Activated CD4-positive, CD25-positive, alpha-beta regulatory T cell (primary cell): ENCODE measurements at places on chromosomes 11 and 22.

GRCh38 chr11:111601979-111602864 is at the start of gene SIK2:
TSS of gene SIK2 (plus strand) at chr11:111602449. CDS start at chr11:111602564, 115 bp downstream.
- peak; percentile 85 for DNase-seq

DNA sequence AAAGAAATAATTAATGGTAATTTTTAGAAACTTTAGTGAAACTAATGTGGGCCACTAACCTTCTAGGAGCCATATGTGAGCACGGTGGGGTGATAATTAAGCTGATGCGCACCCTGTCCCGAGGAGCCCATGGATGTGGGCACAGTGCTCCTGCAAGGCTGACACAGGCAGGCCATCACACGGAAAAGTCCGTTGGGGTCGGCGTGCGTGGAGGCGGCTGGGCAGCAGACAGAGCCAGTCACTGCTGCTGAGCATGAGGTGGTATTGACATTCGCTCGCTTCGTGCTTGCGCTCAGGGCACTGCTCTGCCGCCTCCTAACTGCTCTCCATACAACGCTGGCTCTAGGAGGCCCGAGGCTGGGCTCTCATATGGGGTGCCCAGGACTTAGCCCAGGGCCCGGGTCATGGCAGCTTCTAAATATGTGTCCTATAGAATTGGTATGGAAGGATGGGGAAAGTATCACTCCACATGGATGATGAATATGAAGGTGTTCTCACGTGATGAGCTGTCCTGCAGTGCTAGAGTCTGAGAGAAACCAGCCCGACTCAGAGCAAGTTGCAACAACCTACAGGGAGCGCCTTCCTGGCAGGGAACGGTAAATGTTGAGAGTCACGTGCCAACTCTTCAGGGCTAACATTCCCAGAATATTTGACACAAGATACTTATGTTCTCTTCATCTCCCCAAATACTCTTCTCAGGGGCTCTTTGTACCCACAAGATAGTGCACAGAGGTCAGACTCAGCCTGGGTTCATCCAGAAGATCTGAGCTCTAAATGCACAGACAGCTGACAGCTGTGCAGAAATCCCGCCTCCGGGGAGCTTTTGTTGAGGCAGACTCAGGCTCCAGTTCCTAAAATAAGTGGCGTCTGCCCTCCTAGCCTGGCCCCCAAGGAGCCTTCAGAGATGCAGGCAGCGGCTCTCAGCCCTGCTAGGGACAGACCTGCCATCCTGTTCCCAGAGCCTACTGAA is 50.6 kb upstream of the ARFGAP3 start:
- DNase-seq = no peak

GRCh38 chr22:46948411-46949144 is 186.1 kb downstream of the TBC1D22A start:
- DNase-seq = no peak

DNA sequence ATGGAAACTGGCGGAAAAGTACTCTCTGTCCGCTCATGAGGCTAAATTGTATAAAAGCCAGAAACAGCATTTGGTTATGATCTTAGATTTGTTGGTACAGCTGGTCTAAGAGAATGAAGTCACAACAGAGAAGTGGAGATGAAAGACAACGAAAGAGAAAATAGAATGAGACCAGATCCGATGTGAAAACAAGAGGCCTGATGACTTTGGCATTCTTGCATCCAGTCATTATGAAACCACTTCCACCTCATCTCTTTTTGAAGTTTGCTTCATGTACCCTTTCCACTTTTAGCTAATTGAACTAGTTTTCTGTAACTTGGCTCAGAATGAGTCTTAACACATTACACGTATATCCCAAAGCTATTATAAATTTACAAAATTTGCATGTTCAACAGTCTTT is 1431.7 kb downstream of the LRRC4C start:
- no peak for DNase-seq

DNA sequence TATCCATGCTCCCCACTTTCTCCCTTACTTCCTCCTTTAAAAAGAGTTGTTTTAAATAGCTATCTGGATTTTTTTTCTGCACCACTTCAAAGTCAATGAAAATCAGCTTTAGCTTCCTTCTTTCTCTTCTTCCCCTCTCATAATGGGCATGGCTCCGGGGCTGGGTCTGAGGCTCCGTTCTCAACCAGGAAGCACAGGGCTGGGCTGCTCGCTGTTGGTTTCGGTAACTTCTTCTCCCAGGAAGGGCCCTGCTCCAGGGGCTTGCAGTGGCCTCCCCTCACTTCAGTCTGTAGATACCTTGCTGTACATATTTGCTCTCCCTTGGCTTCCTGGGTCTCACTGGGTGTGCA is 23.8 kb downstream of the MICAL2 start:
- no peak for DNase-seq

GRCh38 chr11:81005595-81005994 is 1564.8 kb upstream of the TENM4 start:
- no peak for DNase-seq

GRCh38 chr11:121556937-121557336 is 104.2 kb upstream of the SORL1-AS1 start:
- DNase-seq = no peak

DNA sequence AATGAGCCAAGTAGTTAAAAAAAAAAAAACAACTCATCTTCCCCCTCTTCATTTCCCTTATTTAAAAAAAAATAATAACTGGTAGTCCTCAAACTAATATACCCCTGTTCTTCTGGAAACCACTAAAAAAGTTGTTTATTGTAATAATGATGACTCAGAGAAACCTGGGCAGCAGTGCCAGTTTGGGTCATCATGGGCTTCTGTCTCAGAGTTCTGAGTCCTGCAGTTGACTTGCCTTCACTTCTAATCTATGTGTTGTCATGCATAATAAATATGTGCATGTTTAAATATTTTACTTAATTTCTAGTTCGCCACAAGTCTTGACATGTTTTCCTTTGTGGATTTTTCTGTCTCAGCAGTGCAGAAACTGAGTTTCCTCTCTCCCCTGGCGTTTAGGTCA is 46.8 kb downstream of the PPP2R1B start:
- no peak for DNase-seq

GRCh38 chr11:36271794-36272407 is 17.3 kb downstream of the COMMD9 start:
- no peak for DNase-seq

DNA sequence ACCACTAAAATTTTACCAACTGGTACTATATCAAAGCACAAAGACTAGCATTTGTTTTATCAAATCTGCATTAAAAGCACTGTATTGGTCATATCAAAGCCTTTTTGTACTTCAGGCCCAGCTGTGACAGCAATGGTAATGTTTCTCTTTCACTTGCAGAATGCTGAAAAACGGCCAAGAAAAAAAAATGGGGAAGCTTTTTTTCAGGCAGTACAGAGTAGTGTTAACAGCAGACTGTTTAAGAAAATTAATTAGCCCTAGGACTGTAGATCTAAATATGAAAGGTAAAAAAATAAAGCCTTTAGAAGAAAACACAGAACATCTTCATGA is 33.3 kb downstream of the DENND5A start:
- no peak for DNase-seq

GRCh38 chr11:59225017-59225416 is 12.3 kb upstream of the MPEG1 start:
- no peak for DNase-seq

- peak; percentile 47 for DNase-seq
Observed at GRCh38 chr11:57456960-57457642, 3.2 kb upstream of the RTN4RL2 start.

DNA sequence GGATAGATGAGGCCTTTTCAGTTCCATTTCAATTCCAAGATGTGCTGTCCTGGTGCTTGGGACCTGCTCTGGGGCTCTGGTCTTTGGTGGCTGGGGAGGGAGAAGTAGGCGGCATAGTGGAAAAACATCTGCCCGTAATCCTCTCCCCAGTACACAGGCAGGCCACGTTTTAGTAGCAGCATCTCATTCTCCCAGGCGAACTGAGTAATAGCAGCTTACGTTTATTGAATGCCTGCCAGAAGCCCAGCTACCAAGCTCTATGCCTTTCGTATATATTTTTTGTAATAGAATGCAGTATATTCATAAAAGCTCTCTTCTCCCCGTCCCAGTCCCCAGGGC is 11.4 kb downstream of the ACO2 start:
- DNase-seq = no peak

DNA sequence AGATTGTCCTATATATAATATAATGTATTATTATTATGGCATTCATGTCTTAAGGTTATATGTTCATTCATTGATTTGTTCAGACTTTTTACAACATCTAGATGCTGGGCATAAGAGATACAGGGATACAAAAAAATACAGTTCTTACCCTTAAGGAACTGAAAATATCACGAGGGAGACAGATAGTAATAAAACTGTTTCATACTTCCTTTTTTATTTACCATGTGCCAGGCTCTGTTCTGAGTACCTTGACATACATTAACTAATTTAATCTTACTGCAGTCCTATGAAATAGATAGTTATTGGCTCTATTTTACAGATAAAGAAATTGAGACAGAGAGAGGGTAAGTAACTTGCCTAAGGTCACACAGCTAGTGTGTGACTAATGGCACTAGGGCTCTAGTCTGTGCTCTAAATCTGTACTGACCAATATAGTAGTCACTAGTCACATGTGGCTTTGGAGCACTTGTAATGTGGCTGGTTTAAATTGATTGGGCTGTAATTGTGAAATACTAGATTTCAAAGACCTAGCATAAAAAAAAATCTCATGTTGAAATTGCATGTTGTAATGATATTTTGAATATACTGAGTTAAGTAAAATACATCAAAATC is 21.3 kb downstream of the TRIM44 start:
- no peak for DNase-seq

DNA sequence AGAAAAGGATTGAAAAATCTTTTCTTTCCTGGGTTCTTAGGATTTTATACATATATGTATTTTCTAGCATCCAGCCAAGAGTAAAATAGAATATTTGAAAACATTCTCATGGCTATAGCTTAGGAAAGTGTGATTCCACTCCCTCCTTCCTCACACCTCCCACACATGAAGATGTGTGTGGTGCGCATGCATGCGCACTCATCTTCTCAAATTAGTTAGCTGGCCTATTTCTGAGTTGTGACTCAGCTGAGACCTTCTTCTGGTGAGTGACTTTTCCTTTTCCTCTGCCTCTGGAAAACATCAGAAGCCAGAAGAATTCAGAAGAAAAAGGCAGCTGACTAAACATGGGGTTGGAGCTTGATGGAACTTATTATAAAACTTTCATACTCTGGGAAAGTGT is 149.8 kb downstream of the OR4C45 start:
- no peak for DNase-seq

- no peak for DNase-seq
Observed at GRCh38 chr11:80831374-80831773, 1390.5 kb upstream of the TENM4 start.

- no peak for DNase-seq
Observed at GRCh38 chr11:2816523-2816922, 69.1 kb downstream of the CDKN1C start.

DNA sequence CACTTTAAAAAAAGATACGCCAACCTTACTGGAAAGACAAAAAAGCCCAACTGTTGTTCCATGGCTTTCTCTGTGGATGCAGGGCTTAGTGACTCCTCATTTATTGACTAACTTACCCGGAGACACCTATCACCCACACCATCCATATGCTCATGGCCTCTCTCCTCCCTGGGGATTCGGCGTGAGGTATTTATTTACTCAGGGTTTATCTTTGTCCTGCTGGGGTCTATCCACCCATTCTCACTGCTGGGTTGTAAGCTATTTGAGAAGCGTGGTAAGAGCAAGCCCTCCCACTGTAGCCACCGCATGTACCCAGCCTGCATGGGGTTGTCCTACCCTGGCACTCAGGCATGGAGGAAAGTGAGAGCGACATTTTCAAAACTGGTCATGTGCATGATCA is 93.6 kb downstream of the NELL1 start:
- no peak for DNase-seq

- DNase-seq = no peak
Observed at GRCh38 chr11:74559110-74559933, 33.1 kb upstream of the POLD3 start.

DNA sequence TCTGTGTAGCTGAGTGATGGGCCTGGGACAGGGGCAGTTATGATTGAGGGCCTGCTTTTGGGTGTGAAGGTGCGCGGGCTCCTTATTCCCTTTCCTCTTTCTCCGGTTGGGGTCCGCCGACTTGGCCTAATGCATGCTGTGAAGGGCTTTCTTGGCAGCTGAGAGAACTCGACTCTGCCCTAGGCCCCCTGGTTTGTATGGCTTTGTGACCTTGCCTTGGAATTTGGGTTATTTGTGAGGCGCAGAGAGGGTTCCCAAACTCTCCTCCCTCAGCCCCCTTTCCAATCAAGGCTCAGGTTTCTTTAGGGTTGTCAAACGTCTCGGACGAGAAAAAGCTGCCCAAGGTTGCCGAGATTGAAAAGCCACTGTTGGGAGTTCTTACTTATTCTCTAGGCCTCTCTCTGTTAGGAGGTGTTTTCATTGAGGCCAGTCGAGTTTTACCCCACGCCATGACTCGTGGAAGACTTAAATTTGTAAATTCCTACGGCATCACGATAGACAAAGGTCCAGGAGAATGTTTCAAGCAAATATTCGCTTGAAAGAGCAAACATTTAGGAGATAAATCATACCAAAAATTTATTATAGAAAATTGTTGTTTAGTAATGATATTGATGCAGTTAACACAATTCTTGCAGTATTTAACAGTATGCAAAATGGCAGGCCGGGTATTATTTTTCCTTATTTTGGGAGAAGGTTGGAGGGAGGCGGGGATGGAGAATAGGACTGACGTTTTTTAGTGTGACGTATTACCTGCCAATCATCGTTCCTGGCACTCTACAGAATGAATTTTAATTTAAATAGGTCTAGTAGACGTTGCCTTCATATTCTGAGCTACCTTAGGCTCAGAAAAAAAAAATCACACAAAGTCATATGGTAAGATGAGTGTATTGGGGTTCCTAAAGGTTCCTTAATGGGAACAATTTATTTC is 689 bp downstream of the PDHX start:
- no peak for DNase-seq

DNA sequence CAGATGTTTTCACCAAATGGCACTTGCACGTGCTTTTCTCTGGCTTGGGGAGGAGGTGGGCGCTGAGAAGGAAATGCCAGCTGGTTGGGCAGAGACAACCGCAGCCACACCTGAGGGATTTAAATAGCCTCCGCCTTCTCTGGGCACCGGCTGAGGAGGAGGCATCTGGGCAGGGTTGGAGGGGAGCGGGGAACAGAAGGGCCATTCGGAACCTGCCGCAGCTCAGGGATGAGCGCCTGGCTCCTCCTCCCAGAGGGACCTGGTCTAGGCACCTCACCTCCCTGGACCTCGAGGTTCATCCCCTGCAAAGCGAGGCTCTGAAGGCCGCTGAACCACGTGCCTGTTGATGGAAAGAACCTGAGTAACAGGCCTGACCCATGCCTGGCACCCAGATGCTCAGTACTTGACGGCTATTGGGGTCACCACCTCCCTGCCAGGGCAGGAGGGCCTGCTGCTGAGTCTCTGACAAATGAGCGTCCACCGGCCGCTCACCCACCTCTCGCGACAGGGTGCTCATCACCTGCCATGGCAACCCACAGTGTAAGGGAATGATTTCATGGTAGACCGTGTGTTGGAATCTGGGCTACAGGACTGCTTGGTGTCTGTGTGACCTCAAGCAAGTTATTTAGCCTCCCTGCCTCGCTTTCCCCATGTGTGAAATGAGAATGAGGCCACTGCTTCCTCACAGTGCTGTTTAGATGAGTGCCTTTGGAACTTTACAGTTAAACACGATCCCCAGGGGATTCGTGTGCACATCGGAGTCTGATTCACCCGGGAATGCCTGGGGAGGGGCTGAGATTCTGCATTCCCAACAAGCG is 2.0 kb upstream of the KDELR3 start:
- no peak for DNase-seq
